ENCODE measurements at places on chromosomes 4 and X.

DNA sequence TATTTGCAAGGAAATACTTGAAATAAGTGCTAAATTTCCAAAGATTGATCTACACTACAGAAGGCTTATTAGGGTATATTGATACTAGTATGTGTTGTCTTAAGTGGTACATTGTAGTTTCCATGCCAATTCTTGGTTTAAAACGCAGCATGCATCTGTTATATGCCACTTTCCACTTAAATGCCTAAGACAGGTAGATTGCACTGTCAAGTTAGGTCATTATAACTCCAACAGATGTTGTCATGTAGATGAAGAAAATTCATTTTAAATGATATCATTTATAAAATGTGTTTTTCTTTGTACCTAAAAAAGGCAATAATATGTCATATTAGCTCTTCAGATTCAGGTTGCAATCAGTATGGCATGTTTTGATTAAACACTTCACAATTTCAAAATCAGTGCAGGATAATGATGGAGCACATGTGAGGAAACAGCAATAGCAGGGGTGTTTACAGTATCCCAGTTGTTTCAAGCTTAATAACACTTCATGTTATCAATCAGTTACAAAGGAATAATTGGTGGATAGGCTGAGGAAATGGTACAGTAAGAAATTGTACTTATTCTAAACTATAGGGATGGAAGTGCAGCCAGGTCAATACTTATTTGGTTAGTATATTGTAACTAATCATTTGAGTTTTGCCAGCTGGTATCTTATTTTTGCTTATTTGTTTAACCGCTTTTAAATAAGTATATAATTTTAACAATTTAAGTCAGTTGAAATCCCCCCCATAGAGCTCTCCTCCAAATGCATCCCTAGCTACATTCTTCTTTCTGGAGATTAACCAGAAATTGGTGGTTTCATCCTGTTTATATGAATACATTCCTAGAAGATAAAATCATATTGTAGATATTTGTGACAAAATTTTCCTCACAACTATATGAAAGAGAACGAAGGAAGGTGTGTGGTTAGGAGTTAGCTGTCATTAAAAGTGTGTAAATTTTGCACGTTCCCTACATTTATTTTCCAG is 454.4 kb upstream of the ATOH1 start:
- DNase-seq, result no peak

DNA sequence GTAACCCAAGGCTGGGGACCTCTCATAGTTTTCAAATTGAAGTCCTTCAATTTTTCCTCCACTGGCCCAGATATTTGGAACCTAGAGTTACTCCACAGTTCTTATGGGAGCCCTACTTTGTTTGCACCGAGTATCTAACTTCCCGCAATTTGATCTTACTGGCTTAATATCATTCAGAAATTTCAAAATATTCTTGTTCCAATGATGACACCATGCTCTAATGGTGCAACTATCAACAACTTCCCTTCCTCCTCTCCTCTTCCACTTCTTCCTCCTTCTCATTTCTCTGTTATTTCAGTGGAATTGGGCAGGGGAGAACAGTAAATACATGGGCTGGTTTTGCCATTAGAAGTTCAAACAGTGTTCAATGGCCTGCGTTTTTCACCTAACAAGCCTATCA is 20.2 kb downstream of the PDCL2 start:
- no peak for DNase-seq

- DNase-seq, result peak; percentile 5
Observed at GRCh38 chrX:112868586-112868985, 28.0 kb upstream of the AMOT start.

DNA sequence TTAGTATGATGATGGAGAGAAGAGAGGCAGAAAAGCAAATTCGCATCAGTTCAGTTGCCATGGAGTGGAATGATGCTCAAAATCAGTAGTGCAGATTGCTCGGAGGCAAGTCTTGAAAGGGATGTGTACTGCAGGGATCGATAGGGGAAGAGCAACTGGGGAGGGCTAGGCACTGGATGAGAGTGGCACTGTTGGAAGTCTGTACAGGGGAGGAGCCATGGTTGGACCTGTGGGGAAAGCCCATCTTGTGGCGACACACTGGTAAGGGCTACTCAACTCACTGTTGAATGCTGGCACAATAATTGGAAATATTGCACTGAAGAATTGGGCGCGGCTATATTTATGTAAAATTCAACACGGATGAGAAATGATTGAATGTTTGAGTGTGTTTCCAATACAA is 1.2 kb downstream of the RAB9B start:
- no peak for DNase-seq

GRCh38 chr4:77269505-77269904 is 112.5 kb downstream of the CCNG2 start:
- no peak for DNase-seq

DNA sequence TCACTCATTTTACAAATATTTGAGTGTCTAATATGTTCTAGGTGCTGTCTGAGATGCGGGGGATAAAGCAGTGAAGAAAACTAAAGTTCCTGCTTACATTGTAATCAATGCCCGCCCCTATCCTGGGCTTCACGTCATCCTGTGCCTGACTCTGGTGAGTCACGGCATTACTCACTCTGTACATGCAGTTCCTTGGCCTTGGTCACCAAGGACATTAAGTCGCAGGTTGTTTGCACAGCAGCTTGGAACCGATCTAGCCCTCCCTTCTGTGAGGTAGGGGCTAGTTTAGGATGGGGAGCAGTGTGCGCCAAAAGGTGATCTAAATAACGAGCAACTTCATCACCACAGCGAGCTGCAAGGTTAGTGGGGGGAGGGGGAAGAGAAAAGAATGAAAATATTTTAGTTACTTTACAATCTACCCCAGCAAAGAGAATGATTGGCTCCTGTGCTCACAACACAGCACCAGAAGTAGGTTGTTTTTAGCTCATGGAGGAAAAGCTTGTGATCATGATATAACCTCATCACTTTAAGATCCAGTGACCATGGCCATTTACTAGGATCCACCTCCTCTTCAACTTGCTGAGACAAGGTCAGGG is 48.0 kb upstream of the HDAC8 start:
- peak; percentile 92 for DNase-seq

GRCh38 chr4:73664470-73664869 is 44.2 kb upstream of the RASSF6 start:
- DNase-seq, result no peak

- no peak for DNase-seq
Observed at GRCh38 chr4:4992833-4993232, 26.4 kb downstream of the CYTL1 start.

GRCh38 chr4:136637071-136637777 is 895.1 kb downstream of the PCDH18 start:
- DNase-seq, result no peak

GRCh38 chrX:134551376-134552048 is 91.5 kb downstream of the HPRT1 start:
- no peak for DNase-seq

- DNase-seq, result no peak
Observed at GRCh38 chr4:83569429-83569828, 33.5 kb downstream of the GPAT3 start.

GRCh38 chrX:120426599-120426998 is 42.5 kb downstream of the LAMP2 start:
- DNase-seq, result no peak

GRCh38 chr4:148239494-148239985 is 202.7 kb downstream of the NR3C2 start:
- no peak for DNase-seq

GRCh38 chrX:108299704-108300103 is 138.5 kb downstream of the COL4A6 start:
- no peak for DNase-seq

DNA sequence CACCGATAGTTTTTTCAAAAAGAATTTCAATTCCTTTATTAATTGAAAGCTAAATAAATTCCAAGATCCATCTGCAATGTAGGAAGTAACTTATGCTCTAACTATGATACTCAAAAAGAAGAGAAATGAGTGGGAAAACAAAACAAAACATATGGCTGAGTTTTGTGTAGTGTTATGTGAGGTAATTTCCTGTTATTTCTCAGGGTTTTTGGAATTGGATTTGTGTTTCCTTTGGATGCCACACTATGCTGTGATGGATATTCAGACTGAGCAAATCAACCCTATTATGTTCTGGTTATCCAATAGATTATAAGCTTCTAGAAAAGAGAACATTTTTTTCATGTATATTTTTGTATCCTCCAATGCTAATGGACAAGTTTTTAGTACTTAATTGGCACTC is 73.4 kb upstream of the RAPGEF2 start:
- DNase-seq, result no peak

GRCh38 chr4:6446538-6447451 is 25.6 kb downstream of the PPP2R2C start:
- DNase-seq, result no peak

GRCh38 chr4:150283689-150284088 is 205.4 kb downstream of the DCLK2 start:
- peak; percentile 56 for DNase-seq

Data from RKO (cell line).